ENCODE measurements at places on chromosomes 1 and 21.

DNA sequence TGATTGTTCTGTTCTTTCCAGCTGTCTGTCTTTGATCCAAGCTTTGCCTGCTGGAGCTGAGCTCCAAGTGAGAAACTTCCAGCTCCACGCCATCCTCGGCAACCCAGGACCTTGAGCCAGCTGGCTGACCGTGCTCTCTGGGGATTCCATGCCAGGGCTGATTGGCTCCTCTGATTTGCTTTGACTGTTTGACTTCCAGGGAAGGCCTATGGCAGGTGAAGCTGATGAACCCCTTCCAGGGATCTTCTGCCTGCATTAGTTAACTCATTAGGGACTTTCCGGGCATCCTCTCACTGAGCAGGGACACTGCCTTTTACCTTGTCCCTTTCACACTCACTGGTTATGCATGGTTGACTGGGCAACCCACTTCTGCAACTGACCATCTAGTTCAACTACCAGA lies 406.1 kb downstream of the RPS6KC1 start:
- no peak for DNase-seq

DNA sequence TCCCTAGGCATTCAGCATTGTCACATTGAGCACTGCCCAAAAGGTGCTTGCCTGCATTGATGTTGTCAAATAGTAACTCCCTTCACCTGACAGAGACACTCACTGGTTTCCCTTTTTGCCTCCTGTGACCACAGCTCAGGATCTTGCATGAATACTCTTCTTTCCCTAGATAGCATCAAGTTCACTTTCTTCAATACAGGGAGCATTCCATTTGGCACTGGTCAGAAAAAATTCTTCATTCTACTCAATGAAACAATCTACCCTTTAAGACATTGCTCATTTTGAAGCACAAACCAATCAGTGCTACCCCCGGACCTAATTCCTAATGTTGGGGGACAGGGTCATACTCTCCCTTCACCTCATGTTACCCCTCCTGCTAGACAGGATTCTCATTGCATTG lies 319.0 kb upstream of the SNX7 start:
- no peak for DNase-seq

GRCh38 chr1:194342484-194343262 lies 1156.3 kb upstream of the B3GALT2 start:
- no peak for DNase-seq

- no peak for DNase-seq
Measured at GRCh38 chr21:28938726-28939125, 54.0 kb downstream of the LTN1 start.

- no peak for DNase-seq
Measured at GRCh38 chr1:248757784-248758195, 2.2 kb upstream of the LYPD8 start.

- no peak for DNase-seq
Measured at GRCh38 chr1:222555992-222556615, 8.2 kb upstream of the HHIPL2 start.

- no peak for DNase-seq
Measured at GRCh38 chr1:100972185-100972584, 53.4 kb downstream of the DPH5 start.

DNA sequence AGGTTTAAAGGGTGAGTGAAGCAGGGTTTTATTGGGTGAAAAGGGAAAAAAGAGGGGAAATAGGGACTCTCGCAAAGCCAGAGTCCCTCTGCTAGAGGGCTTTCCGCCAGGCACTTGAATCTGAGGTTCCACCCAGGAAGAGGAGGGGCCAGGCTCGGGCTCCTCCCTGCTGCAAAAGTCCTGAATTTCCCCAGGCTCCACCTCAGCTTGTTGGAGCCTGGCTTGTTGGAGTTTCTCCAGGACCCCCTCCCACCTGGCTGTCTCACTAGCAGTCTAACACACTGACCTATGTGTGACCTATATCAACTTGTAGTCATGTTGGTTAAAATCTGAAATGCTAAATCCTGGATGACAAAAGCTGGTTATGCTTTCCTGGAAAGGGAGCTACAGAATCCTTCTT lies 25.5 kb downstream of the GBP2 start:
- DNase-seq: no peak

DNA sequence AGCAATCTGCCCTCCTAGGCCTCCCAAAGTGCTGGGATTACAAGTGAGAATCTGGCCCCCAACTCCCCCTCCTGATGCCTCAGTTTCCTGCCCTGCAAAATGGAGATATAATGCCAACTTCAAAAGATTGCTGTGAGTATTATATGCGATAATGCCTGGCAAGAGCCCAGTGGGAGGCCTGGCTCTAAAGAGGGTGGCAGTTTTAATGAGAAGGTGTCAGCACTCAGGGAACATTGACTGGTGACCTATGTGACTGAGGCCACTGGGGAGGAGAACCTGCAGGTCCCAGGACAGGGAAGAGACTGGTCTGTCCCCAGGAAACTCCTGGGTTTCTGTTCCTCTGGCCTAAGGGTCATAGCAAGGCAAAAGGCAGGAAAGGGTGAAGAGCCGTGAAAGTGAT lies 11.0 kb downstream of the HSPG2 start:
- no peak for DNase-seq

DNA sequence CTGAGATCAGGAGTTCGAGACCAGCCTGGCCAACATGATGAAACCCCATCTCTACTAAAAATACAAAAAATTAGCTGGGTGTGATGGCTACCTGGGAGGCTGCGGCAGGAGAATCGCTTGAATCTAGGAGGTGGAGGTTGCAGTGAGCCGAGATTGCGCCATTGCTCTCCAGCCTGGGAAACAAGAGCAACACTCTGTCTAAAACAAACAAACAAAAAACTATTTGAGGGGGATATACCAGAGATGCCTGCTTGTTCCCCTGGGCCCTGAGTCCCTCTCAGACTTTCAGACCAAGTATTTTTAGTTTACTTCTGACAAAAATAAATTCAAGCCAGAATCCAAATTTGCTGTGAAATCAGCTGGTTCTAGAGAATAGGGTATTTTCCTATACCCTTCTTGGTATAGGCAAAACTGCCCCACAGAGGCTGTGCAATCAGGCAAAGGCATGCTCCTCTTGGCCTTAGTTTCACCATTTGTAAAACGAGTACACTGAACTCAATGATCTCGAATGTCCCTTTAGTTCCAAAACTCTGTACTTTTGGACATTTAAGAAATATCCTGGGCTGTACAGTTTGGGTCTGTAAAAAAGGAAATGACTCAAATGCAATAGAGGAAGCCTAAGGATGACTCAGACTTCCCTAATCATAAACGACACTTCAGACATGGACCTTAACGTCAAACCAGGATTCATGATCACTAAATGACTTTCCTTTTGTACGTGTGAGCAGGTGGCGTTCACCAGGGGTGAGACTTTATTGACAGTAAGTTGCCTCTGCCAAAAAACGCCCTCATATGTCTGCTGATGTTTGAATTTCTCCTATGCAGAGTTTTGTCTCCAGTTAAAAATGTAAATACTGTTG lies 16.1 kb downstream of the ENSA start:
- no peak for DNase-seq

DNA sequence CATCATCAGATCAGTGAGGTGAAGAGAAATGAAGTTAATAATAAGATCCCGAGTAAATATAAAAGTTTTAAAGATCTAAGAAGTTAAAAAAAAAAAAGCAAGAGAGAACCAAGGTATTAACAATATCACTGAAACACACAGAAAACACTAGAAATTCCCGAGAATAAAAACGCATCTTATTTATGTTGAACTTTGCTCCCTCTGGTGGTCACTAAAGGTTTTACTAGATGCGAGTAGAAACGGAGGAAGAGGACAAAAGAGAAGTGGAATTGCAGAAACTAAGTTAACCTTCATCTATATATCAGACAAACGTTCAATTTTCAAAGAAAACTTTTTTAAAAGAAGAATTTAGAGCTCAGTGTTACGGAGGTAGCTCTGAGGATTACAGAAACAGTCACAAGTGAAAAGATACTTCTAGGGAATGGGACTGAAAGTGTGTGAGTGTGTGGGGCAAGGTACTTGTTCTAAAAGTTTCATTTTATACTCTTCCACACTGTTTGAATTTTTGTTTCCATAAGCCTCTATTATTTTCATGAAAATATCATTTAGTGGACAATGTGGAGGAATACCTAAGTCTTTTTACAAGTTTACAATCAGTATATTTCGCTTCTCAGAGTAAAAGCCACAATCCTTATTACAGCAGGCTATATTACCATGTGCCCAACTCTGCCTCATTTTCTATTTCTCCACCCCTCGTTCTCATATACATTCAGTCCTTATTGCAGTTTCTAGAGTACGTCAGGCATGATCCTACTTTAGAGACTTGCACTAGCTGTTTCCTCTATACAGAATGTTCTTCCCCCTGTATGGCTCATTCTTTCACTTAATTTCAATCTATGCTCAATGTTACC lies 19.7 kb downstream of the ACBD6 start:
- no peak for DNase-seq

DNA sequence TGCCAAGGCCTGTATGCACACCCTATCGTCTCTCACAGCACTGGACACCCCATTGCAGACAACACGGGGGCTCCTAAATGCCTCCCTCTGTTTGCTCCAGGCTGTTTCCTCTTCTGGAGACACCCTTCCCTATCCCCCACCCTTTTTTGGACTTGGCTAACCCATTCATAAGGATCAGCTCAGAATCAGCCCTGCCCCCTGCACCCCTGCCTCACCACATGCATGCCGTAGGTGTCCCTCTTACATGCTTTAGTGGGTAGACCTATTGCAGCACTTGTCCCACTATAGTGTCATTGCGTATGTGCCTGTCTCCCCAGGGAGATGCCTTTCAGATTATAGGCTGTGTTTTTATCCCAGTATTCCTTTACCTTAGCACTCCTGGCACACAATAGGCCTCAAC lies 30.9 kb downstream of the OPTC start:
- no peak for DNase-seq

DNA sequence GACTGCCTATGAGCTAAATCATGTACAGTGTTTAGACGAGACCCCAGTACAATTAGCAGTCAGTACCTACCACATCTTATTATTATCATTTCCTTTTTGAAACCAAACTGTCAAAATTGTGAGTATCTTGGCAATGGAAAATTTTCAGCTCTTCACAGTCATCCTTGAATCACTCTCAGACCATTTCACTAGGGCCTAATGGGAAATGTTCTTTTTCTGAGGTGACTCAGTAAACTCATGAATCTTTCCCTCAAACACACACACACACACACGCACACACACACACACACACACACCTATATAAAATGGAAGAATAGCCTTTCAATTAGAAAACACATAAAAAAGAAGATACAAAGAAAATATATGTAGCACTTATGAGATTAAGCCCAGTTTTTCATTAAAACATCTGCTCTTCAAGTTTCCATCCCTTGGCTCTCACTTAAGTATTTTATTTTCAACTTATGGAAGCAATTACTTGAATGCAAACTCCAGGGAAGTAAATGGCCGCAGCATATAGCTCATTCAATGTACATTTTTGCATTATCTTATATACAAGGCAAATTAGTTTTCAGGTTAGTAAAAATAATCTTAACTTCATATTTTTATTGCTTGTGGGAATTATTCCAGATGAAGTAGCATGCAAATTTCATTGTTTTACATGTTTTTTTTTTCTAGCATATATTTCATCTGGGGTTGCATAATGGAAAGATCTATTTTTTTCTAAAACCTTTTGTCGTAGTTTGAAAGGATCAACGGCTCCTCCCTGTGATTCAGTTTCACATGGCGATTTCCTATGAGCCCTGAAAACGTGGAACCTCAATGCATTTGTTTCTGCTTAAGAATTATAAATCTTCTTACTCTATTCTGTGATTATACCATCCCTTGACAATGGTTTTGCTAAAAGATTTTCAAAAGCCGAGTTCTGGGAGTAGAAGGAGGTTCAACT lies 46.3 kb upstream of the TMPRSS15 start:
- DNase-seq: no peak

GRCh38 chr1:24954022-24954421 lies 23.9 kb upstream of the RUNX3 start:
- no peak for DNase-seq

- DNase-seq: no peak
Measured at GRCh38 chr1:11684070-11684469, 3.1 kb upstream of the MAD2L2 start.

- DNase-seq: no peak
Measured at GRCh38 chr1:34412598-34413370, 236.1 kb downstream of the C1orf94 start.

GRCh38 chr1:209727785-209728184 lies 23.1 kb downstream of the HSD11B1 start:
- no peak for DNase-seq

DNA sequence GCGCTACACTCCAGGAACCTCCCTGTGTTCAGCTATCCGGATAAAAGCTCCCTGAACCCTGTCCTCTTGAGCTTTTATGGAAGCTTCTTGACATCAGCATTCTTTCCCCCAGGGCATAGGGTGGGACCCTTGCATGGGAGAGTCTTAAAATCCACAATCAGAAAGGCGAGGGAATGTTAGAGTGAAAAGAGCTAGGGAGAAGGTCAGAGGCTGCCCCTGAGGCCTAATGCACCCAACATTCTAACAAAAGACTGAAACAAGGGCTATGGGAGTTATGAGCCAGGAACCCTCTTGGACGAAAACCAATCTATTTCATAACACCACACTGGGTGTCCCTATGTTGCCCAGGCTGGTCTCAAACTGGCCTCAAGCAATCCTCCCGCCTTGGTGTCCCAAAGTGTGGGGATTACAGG lies 36.7 kb downstream of the NEK2 start:
- DNase-seq: no peak

- no peak for DNase-seq
Measured at GRCh38 chr1:180028864-180029263, 74.3 kb downstream of the CEP350 start.

- DNase-seq: no peak
Measured at GRCh38 chr21:26732432-26733221, 112.6 kb downstream of the ADAMTS1 start.

DNA sequence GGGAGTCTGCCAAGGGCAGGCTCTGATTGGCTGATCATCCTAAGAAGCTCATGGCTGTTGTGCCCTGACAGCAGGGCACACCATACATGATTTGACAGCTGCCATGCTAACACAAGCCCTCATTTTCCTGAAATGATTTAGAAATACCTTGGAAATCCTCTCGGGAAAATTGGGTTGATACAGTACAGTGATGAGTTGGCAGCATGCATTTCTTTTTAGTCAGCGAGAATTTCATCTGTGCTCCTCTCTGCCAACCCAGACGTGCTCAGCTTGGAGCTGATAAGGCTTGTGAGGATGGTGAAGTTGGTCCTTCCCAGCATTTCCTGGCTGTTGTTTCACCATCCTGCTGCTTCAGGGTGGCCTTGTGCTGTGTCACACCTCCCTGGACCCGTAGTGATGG lies 22.6 kb upstream of the KCNQ4 start:
- DNase-seq: no peak

- no peak for DNase-seq
Measured at GRCh38 chr1:150981177-150981804, 801 bp upstream of the ANXA9 start.

DNA sequence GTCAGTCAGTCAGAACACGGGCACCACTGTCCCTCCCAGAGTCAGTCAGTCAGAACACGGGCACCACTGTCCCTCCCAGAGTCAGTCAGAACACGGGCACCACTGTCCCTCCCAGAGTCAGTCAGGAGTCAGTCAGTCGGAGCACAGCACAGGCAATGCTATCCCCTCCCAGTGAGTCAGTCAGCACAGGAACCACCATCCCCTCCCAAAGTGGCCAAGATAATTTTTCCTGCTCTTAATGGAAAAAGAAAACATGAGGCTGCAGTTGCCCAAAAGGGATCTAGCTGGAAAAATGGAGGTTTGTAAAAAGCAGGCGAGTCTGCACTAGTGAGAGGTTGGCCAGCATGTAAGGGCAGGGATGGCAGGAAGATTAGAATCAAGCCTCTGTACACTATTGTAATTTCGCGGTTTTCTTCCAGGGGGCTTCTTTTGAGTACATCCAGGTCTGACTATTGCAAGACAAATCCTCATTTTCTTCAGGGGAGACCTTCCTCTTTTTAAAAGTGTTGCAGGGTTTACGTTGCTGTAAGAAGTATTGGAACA lies 213.8 kb downstream of the SIPA1L2 start:
- no peak for DNase-seq
